ENCODE measurements at places on chromosomes 3 and 15. TPM values are rescaled to one million over a fixed set of nuclear protein-coding genes. Genes with fewer than 3 reads are reported as not detected.

DNA sequence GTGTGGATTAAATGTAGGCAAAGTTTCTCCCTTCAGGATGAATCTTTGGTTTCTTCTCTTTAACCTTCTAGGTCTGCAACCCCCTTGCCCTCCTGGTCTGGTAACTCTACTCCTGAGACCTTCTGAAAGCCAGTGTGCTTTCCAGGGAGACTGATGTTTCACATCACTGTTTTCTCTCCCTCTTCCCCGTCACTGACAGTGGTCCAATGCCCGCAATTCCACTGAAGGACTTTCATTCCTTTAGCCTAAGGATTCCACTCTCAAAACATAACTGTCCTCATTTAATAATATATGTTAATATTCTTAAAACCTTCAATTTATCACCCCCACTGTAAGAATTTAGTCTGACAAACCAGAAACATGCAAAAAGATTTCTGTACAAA lies 101.5 kb upstream of the CPNE4 start:
- DNase-seq = no peak

- DNase-seq = no peak
These were observed 4.9 kb downstream of the UBR1 start for GRCh38 chr15:43100971-43101370.

GRCh38 chr15:42207674-42208579 lies at the start of gene VPS39:
Gene VPS39, minus strand, starts transcription at chr15:42208304. Its CDS starts 151 bp downstream, at chr15:42208153.
- peak; percentile 92 for DNase-seq

DNA sequence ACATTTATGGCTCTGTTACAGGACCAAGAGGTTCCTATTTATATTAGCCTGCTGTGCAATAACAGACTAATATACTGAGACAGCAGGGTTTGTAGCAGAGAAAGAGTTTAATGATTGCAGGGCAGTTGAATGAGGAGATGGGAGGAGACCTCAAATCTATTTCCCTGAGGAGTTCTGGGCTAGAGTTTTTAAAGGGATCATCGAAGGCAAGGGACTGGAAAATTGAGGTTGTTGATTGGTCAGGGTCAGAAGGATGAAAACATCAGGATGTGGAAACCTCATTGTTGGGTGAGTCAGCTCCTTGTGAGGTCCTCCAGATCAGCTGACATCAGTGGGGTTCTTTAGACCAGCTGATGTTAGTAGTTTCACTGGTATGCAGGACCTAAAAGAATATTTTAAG lies 60.6 kb upstream of the GOLGA8B start:
- DNase-seq = no peak

- DNase-seq = no peak
These were observed 188.4 kb downstream of the CPNE4 start for GRCh38 chr3:131846296-131846924.

DNA sequence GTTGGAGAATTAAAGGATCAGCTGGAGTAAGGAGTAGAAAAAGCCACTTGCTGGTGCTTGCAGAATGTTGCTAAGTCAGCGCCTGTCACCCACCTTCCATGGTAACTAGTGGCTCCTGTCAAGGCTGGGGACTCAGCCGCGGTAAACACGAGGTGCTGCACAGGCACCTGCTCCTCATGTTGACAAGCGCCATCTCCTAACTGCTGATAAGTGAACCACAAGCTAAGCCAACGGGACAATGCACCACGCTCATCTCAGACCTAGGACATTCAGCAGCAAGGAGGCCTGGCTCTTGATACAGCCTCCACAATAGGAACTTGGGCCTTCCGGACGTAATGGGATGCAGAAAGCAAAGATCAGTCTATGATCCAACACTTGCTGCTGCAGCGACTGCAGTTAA lies 264.4 kb downstream of the OCA2 start:
- DNase-seq = no peak

DNA sequence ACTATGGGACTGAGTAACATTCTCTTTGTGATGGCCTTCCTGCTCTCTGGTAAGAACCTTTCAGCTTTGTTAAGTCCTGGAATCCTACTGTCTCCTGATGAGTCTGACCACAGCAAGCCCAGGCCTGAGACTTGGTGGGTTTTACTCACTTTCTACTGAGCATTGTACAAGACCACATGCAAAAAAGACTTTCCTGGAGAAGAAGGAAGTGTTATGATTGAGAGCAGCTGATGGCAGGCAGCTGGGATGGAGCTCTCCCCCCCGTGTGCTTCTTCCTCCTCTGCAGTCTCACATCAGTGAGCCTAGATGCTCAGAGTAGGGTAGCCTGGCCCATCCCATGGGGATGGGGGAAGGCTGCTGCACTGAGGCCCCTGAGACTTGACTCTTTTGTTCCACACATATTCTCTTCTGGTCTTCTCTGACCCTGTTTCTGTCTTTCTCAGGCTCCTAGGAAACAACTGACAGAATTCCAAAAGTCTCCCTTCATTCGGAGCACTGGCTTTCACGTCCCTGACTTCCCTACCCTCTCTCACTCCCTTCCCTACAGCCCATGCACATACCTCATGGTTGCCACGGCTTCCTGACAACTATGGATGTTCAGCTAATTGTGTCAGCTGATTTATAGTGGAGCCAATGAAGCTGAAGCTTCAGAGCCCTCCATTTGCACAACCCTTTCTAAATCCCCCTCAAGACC lies 36.6 kb downstream of the CD86 start:
- no peak for DNase-seq

DNA sequence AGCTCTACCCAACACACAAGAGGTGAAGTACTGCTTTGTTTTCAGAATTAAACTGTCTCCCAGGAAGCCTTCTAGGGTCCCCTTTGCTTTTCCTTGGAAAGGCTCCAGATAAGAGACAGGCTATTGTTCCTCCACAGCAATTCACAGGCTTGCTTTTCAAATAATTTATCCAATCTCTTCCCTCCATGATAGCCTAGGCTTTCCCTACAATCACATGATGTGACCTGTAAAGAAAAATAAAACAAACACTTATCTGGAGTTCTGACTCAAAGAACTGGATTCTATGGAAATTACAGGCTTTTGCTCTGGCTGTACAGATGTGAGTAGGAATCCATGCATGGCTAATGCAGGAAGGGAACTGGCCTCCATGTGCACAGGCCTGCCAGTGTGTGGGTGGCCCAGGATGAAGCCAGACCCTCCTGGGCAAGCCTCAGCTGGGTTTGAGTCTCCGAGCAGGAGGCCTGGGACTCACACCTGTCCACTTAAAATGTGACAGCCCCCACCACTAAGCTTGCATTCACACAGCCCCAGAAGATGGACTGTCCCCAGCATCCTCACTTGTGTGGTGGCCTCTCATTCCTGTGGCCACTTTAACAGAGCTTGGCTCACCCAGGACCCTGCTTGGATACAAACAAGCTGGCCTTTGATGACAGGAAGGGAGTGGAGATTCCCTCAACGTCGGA lies 75.8 kb upstream of the LEKR1 start:
- no peak for DNase-seq

DNA sequence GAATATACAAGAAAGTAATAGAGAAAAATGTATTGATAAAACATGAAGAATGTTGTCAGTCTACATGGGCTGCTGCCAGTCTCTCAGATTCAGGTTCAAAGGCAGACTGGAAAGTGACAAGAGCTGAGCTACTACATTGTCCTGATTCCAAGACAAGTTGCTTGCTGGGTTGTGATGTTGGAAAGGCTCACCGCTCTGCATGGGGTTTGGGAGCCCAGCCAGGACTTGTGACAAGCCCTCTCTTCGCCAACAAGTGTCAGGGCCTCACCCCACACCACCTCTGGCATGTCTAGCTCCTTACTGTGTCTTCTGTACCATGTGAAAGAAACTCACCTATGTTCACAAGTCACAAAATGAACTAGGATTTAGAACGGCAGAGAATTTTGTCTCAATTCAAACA lies 43.0 kb upstream of the SH3GL3 start:
- no peak for DNase-seq

GRCh38 chr3:107660306-107660976 lies 137.7 kb downstream of the BBX start:
- DNase-seq = no peak

DNA sequence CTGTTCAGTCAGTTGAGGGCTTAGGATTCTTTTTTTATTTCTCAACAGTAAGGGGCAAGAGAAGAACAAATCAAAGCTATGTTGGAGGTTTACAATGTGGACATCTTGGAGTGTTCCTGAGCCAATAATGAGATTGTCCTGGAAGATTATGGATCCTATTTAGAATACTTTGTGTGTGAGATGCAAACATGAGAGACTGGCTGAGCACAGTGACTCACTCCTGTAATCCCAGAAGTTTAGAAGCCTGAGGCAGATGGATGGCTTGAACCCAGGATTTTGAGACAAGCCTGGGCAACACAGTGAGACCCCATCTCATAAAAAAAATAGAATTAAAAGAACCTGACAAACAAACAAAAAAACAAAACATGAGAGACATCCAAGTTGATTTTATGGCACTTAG lies 351.6 kb downstream of the GAP43 start:
- DNase-seq = no peak

- no peak for DNase-seq
These were observed 16.1 kb upstream of the POLR2M start for GRCh38 chr15:57690341-57690966.

DNA sequence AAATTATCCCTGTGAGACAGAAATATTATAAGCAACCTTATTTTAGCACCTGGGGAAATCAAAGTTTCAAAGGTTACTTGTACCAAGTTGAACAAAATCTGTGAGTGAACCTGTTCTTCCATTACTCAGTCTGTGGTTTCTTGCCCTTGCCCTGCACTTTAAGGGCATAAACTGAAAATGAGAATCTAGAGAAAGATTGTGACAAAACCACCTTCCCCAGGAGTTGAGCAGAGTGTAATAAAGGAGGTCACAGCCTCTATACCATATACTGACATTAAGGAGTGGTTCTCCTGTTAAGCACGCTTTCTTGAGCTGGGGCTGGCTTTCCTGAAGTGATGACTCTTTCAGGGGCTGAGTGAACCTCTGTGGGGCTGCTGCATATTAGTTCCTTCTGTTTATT lies 143.4 kb downstream of the PDCD6IP start:
- no peak for DNase-seq

GRCh38 chr3:68985146-68985790 lies 28.2 kb downstream of the EOGT start:
- DNase-seq = no peak

DNA sequence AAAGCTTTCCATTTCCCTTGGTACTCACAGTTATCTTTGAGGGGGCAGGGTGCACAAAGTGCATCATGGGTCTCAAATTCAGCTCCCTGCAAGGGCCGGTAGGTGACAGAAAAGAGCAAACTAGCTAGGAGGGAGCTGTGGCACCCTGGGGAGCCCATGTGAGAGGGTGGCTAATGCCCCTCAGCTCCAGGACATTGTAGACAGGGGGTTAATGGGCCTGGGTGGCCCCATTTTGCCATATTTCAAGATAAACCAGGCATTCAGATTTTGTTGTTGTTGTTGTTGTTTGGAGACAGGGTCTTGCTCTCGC lies 3.7 kb upstream of the SLC6A6 start:
- no peak for DNase-seq

DNA sequence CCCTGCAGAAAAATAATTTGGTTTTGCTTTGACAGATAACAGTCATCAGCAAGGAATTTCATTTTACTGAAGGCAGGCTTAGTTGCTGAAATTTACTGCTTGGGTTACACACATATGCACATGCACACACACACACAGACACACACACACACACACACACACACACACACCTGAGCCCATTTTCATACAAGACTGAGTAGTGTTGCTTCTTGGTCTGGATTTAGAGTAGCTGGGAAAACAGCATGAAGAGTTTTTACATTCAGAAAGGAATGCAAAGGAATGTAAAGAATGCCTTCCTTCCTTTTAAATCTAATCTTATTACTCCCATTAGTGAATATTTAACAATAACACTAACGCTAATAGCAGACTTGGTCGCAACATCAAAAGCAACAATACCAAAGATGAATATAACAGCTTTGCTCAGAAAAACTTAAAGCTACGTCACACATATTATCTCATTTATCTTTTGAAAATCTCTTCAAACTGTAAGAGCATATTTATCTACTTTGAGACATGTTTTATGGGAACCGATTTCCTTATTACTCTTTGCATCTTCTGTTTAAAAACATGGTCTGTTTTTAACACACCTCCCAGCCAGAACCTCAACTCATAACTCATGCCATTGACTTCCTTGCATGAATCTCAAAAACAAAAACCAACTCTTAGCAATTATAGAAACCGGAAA lies 32.5 kb downstream of the RFTN1 start:
- DNase-seq = no peak

GRCh38 chr3:8488411-8488810 lies 13.2 kb upstream of the LMCD1 start:
- DNase-seq = no peak

DNA sequence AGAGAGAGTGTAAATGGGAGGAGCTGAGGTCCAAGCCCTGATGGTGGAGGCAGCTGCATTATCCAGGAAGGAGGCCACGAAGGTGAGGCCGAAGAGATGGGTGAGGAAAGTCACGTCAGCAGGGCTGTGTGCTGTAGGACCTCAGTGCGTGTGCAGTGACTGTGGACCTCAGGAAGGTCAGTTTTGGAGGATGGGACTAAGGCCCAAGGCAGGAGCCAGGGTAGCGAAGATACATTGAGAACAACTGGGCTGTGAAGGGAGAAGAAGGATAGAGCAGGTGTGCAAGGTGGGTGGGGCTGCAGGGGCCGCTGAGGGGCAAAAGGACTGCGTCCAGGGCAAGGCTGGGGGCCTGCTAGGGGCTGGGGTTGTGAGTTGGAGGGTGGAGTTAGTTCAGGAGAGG lies 4.9 kb downstream of the KLHL40 start:
- DNase-seq = no peak

GRCh38 chr15:71375934-71376333 lies 260.7 kb downstream of the THSD4 start:
- DNase-seq = no peak

GRCh38 chr3:119542168-119542767 lies 17.1 kb downstream of the CD80 start:
- DNase-seq = no peak

DNA sequence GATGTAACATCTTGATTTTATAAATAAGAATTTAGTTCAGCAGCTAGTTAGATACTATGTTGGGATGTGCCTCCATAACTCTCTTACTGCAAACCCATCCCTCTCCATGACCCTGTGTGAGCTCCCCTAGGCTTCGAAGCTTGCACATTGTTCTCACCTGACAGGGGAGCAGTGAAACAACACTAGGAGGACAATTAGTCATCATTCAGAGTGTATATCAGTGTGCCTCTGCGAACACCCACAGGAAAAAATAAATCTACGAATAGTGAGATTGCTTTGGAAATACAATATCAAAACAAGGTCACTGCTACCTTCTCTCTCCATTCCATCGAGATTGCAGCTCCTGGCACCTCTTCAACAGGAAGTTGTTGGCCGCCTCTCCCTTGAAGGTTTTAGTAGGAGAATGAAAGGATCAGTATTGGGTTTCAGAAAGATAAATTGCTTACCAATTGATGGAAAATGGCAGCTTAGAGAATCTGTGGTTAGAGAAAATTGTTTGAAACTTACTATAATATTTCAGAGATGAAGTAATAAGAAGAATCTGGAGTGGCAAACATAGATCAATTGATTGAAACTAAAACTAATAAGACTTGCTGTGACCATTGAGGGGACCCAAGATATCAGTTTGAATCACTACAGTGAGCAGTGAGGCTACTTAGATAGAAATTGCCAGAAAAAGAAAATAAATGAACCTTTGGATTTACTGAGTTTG lies 103.2 kb downstream of the CHL1 start:
- no peak for DNase-seq

The TRIM42 gene
- total RNA-seq = not detected

The NEDD4 gene
- 9.9 TPM for total RNA-seq

The CCR9 gene
- 9.7 TPM for total RNA-seq

The CSTA gene
- total RNA-seq = not detected

The TRH gene
- not detected for total RNA-seq

The GOLGA8J gene
- total RNA-seq = 1.1 TPM

The SLC7A14 gene
- not detected for total RNA-seq

The GOLGA6L7 gene
- total RNA-seq = not detected

The SNX22 gene
- 0.35 TPM for total RNA-seq

The PP2D1 gene
- total RNA-seq = not detected

The REC114 gene
- not detected for total RNA-seq

The CFAP91 gene
- 0.30 TPM for total RNA-seq

All from activated CD8-positive, alpha-beta memory T cell treated with anti-CD3 and anti-CD28 coated beads, Interleukin-2, amount 10 ng/mL, durations not matched to agents 7 days and 5 days (primary cell).